HS-27A (cell line): ENCODE measurements at places on chromosomes 7 and 10.

- DNase-seq, result no peak
Measured at GRCh38 chr7:2247141-2247995, 5.3 kb downstream of the NUDT1 start.

GRCh38 chr7:121831351-121831750 is 41.6 kb upstream of the PTPRZ1 start:
- DNase-seq, result no peak

GRCh38 chr7:76300166-76300731 is 2.2 kb upstream of the HSPB1 start:
- no peak for DNase-seq

- no peak for DNase-seq
Measured at GRCh38 chr10:1571587-1572237, 165.6 kb downstream of the ADARB2 start.

DNA sequence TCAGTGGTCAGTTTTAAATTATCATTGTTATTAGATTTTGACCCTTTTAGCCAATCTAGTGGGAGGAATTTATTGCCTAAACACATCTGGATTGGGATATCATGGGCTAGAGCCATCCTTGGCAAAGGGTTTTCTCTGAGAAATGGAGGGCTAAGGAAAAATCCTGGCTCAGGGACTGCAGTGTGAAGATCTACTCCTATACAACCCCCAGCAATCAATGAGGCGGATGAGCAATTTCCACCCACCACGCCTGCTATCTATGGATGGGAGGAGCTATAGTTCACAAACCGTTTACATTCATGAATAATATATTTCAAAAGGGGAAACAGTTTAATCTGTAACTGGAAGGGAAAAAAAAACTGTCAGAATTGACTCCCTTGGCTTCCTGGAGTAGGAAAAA is 2.7 kb downstream of the CAV1 start:
- no peak for DNase-seq

- DNase-seq, result no peak
Measured at GRCh38 chr7:151272405-151272804, 23.9 kb upstream of the SMARCD3 start.

- no peak for DNase-seq
Measured at GRCh38 chr7:105153531-105153930, 139.5 kb downstream of the KMT2E start.

GRCh38 chr10:23070913-23071218 is 24.5 kb upstream of the MSRB2 start:
- DNase-seq, result no peak

GRCh38 chr10:108787932-108788331 is 1135.4 kb downstream of the XPNPEP1 start:
- no peak for DNase-seq
